Calu3 (cell line): ENCODE measurements at places on chromosomes 6 and 20.

DNA sequence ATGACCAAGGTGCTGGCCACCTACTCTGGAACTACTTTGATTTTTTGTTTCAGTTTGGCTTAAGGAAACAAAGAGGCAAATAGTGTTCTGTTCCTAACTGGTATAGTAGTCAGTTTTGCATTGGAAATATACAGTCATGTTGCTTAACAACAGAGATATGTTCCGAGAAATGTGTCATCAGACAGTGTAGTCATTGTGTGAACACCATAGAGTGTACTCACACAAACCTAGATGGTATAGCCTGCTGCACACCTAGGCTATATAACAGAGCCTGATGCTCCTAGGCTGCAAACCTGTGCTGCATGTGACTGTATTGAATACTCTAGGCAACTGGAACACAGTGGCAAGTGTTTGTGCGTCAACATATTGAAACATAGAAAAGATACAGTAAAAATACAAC is 80.4 kb downstream of the ARID1B start:
- DNase-seq = no peak

DNA sequence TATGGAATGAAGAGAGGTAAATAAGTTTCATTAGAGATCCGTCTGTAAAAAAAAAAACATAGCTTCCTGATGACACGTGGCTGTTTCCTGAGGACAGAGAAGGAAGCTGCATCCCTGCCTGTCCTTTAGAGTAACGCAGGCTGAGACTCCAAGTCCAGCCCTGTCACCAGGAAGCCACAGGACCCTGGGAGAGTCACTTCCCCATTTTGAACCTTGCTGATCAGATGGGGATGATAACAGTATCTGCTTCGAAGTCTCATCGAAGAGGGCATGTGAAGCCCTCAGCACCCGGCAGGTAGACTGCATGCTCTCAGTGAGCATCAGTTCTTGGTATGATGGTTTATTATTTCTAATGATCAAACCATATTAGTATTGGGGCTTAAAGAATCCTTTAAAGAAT is 139.1 kb upstream of the KCNG1 start:
- DNase-seq = no peak

DNA sequence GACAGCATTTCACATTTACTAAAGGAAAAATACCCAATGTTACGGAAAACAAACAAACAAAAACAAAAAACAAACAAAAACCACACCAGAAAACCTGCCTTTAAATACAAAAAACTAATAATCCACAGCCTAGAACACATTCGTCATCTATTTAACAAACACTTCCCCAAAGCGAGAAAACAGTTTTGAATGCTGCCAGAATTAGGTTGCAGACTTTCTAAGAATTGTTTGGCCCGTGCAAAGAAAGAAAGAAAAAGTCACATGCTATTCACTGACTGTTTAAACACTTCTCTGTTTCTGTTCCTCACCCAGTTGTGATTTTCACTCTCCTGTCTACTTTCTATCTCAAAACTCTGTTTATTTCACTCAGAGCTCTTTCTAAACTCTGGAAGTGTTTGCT is 52.5 kb downstream of the BCAS1 start:
- DNase-seq = no peak

- DNase-seq = no peak
Observed at GRCh38 chr6:13355999-13356785, 27.9 kb upstream of the TBC1D7 start.

- DNase-seq = no peak
Observed at GRCh38 chr6:147514831-147515230, 6.3 kb downstream of the SAMD5 start.

DNA sequence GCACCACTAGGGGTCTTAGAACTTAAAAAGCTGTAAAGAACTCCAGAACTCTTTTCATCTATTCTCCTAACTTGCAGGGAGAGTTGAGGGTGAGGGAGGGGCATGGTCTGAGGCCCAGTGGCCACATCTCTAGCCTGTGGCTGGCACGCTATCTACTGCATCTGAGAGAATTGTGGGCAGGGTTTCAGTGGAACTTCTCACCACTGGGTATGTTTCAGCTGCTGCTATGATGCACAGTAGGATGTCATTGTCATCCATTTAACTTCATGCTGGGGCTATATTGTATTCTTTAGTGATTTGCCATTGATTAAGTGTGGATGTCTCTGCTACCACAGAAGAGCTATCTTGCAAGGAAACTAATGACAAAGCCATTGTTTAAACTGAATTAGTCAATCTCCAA is 4.5 kb downstream of the TMEM14A start:
- no peak for DNase-seq

GRCh38 chr6:46248143-46248542 is 77.4 kb upstream of the ENPP5 start:
- DNase-seq = no peak

DNA sequence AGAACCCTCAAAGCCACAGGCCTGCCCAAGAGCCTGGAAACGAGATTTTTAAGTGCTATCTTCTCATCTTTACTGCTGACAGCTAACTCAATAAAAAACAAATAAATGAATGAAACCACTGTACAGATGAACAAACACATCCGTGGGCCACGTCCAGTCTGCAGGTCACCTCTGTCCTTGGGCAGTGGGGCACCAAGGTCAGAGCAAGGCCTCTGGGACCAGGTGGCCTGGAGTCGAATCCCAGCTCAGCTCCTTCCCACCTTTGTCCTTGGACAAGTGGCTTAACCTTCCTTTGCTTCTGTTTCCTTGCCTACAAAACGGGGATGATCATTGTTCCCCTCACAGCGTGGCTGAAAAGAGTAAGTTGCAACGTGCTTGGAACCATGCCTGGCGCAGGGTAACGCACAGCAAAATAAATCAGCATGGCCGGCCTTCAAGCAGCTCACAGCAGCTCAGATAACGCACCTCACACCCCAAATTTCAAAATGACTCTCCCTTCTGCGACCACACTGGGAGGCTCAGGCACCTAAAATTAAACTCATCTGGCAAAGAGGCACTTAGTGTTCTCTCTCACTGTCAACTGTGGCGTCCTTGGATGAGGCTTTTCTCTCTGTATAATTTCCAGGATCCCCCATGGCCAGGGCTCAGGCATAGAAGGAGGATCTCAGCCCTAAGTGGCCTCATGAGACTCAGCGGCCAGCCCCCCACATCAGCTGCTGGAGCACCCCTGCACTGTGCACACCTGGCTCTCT is 35.7 kb downstream of the RRBP1 start:
- no peak for DNase-seq

GRCh38 chr6:139983555-139984276 is 609.3 kb upstream of the CITED2 start:
- DNase-seq = no peak

- no peak for DNase-seq
Observed at GRCh38 chr20:38326309-38326708, 20.0 kb upstream of the LBP start.
